ENCODE measurements at places on chromosomes 2 and 18. TPM values are rescaled to one million over a fixed set of nuclear protein-coding genes. Genes with fewer than 3 reads are reported as not detected.

DNA sequence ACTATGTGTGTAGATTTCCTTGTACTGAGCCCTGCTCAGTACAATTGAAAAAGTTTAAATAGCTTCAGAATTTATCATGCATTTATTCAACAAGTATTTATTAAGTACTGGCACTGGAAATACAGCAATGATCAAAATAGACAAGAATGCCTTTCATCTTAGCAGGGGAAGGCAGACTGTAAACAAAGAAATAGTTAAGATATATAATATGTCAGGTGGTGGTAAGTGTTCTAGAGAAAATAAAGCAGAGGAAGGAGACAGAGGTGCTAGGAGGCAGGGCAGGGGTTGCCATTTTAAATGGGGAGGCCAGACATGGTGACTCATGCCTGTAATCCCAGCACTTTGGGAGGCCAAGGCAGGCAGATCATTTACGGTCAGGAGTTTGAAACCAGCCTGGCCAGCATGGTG, 13.6 kb upstream of the LIPG start:
- no peak for DNase-seq

- DNase-seq = peak; percentile 70
Measured at GRCh38 chr2:198098918-198099317, 294.5 kb downstream of the PLCL1 start.

GRCh38 chr2:135590619-135591260, 59.5 kb downstream of the R3HDM1 start:
- no peak for DNase-seq

GRCh38 chr2:200306196-200306930, at the start of gene SPATS2L:
Gene SPATS2L (plus strand): TSS chr2:200306693. CDS start chr2:200389245, 82,552 bp downstream.
- peak; percentile 64 for DNase-seq

- no peak for DNase-seq
Measured at GRCh38 chr18:3916082-3916481, 466.1 kb downstream of the TGIF1 start.

- DNase-seq = no peak
Measured at GRCh38 chr18:62033207-62033606, 140.4 kb upstream of the RNF152 start.

Gene POTEI
- polyA plus RNA-seq = 0.24 TPM

Gene PEX13
- 15.8 TPM for polyA plus RNA-seq

Gene PLEK
- polyA plus RNA-seq = 0.06 TPM

Gene EVX2
- not detected for polyA plus RNA-seq

Gene CPO
- polyA plus RNA-seq = 0.90 TPM

All from GM23338 (cell line).